ENCODE measurements at places on chromosomes 1 and 21.

DNA sequence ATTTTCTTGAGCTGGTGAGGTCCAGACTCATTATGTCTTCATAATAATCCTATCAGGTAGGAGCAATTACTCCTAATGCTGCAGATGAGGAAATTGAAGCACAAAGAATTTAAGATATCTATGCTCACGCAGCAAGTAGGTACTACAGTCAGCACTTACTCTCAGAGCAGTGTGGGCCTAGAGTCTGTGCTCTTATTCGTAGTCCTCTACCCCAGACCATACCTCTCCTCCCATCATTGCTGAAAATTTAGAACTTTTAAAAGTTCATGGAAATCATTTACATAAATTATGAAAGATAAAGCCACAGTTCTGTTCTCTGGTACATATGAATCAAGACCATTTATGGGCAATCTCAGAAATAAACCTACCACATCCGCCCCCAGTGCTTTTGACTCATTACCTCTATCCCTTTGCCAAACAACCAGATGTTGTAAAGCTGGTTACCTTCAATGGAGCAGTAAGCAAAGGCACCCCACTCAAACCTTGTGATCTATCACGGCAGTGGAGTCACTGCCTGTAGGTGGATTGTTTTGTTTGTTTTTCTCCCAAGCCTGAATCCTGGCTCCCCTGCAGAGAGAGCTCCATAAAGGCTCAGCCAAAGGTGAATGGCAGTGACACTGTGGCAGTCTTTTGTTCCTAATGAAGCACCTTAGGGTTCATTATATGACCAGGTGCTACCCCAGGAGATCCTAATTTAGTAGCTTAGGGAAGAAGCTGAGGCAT, 20.9 kb upstream of the MAN1A2 start:
- no peak for DNase-seq

DNA sequence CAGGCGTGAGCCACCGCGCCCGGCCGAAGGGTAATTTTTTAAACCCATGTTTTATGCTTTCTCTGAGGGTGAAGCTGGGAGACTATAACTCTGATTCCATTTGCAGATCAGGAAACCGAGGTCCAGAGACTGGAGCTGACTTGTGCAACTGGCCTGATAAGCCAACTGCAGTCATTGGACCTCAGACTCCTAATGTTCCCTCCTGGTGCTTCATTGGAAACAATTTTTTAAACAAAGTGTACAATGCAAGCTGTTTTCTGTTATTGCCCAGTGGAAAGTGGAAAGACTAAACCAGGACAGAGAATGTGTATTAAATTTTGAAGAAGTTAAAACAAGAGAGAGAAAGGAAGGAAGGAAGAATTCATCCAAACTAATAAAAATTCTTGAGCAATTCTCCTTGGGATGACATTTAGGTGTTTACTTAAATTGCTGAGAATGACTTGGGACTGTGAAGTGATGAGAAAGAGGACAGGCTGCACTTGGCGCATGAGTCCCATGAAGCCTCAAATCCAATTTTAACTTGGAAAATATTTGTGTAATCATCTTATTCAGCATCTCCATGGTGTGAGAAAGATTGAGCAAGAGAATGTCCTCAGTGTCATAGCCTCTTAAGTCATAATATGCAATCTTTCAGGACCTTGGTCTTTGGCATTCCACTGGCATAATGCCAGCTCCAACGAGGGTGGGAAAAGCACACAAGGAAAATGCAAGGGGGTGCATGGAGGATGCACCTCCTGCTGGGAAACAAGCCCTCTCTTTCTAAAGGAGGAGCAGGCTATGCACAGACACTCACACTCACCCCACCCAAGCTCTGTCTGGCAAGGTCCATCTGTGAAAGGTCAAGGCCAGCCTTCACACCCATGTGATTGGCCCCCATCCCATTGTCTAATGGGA, 342.0 kb downstream of the SIPA1L2 start:
- no peak for DNase-seq

DNA sequence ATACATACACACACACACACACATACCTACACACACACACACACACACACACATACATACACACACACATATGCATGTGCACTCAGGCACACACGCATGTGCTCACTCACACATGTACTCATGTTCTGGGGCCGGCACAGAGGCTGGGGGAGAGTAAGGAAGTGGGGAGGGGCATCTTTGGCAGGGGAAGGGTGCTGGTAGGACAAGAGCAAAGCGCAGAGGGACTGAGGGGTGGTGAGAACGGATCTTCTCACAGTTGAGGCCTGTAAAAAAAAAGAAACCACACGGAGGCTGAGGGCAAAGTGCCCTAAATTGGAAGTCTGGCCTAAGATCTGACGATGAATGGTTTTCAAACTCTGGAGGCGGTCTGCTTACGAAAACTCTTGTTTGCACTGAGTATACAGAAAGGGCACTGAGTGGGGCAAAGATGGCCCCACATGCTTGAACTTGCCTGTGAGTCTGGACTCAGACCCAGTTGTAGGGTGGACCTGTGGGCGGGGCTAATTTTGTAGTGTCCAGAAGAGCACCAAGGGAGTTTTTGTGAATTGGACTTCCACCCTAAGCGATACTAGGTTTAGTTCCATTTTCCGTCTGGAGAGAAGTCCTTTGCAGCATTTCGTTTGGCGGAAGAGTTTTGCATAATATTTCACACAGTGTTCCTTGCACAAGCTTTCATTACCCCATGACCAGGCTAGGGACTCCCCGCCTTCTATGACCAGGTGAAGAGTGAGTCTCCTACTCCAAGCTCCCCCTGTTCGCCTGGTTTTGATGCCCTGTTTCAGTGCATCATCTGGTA, 79.3 kb upstream of the LYST start:
- no peak for DNase-seq

DNA sequence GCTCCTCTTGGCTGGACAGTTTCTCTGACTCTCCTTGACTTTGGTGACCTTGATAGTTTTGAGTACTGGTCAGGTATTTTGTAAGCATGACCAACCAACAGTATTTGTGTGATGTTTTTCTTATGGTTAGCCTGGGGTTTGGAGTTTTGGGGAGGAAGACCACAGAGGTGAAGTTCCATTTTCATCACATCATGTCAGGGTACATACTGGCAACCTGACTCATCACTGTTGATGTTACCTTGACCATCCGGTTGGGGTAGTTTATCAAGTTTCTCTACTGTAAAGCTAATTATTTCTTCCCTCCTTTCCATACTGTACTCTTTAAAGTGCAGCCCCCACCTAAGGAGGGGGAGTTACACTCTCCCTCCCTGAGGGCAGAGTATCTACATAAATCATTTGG, 13.4 kb downstream of the OSCP1 start:
- no peak for DNase-seq

DNA sequence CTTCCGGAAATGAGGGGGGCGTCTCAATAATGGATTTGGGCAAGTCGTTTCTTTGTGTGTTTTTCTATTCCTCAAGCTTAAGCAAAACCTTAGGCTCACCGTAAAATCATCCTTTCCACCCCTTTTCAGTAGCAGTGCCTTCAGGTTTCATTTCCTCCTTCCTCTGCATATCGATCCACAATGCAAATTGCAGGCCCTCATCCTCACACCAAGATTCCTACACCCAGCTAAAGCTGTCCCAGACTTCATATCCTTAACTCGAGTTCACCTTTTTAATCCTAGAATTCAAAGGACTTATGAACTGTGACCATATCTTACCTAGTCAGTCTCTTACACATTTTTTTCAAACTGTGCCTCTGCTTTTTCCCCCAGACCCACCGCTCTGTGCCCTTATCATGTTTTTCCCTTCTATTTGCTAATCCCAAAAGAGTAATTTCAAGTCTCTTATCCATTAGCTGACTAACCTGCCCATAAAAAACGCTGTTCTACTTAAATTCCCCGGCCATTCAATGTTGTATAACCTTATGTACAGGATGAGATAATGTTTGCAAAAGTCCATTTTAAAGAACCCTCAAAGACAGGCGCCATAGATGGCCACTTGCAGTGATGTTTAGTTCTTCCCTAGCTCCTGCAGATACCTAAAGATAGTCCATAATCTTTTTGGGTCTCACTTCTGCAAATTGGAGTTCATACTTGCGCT, 1.5 kb downstream of the AKIRIN1 start:
- no peak for DNase-seq

- DNase-seq, result peak; percentile 64
Observed at GRCh38 chr1:184212649-184213314, 161.3 kb downstream of the TSEN15 start.

- no peak for DNase-seq
Observed at GRCh38 chr1:168106274-168106673, 30.5 kb downstream of the GPR161 start.

GRCh38 chr1:87048237-87048636, 133.8 kb downstream of the HS2ST1 start:
- no peak for DNase-seq

DNA sequence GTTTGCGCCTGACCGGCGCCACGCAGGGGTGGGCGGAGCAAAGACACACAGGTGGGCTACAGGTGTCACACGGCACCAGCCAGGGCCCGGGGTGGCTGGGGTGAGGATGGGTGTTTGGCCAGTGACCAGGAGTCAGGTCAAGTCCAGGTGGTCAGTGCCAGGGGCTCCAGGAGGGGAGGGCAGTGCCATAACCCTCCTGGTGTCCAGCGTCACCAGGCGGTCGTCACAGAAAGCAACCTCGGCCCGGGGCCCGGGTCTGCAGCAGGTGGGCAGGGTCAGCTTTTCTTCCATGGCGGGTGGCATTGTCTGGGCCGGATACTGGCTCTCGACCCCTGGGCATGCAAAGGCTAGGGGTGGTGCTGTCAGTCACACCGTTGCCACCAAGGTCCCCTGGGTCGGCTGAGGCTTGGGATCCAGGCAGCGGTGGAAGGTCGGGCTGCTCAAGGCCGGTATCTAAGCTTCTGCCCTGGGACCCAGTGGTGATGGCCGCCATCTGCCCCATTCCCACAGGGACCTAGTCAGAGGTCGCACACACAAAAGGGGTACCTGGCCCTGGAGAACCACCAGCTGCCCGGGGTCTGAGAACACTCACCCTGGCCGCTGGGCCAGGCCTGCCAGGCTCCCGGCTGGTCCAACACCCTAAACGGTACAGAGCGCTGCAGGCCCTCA, 1.8 kb downstream of the FNDC10 start:
- no peak for DNase-seq

GRCh38 chr1:1021920-1022259, 2.0 kb downstream of the AGRN start:
- DNase-seq, result no peak

DNA sequence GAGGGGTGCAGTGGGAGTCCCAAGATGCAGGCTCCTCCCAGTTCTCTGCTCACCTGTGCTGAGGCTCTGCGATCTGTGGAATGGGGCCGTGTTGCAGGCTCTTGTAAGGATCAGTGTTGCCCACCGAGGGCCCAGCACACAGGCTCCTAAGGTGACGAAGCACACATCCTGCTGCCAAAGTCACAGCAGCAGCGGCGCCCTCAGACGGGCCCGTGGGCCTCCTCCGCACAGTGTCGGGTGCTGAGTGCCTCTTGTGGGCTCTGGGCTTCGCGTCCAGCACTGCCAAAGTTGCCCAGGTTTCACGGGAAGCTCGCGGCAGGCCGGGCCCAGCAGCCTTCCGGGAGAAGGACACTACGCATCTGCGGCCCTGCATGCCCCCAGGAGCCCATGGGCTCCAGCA, 72.1 kb upstream of the ABCG1 start:
- no peak for DNase-seq

- DNase-seq, result no peak
Observed at GRCh38 chr1:183580281-183580682, 10.0 kb downstream of the NCF2 start.

GRCh38 chr1:183597656-183598347, 7.5 kb upstream of the NCF2 start:
- no peak for DNase-seq

DNA sequence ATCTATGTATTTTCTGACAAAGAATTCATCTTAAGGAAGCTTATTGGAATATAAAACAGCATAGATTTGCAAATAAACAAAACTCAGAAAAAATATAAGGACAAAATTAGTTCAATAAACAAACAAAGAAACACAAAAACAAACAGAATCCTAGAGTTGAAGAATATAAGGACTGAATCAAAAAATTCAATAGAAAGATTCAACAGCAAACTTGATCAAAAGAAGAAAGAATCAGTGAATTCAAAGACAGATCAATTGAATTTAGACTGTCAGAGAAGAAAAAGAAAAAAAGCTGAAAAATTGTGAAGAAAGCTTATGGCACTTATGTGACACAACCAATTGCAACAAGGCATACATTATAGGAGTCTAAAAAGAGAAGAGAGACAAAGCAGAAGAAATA, 770.0 kb upstream of the RGS18 start:
- DNase-seq, result no peak

DNA sequence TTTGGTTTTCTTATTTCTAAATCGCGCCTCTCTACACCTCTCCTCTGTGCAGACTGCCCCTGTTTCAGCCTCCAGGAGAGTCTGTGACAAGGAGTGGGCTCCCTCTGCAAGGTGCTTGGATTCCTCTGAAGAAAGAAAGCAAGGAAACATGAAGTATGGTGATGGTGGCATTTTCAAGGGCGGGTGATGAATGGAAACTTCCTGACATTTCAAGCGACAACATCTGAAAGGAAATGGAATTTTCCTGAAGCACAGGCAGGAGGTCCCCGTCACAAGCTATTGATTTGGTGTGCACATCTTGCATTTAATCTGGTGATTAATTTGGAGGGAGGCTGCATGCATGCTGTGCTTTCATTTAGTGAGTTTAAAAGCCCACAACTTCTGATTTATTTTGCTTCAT, 164.6 kb upstream of the FGGY start:
- no peak for DNase-seq

- no peak for DNase-seq
Observed at GRCh38 chr1:54857746-54858561, 29.0 kb downstream of the DHCR24 start.

- no peak for DNase-seq
Observed at GRCh38 chr1:171090604-171091003, at the start of gene FMO3. FMO3 (plus strand) TSS chr1:171090905; CDS start chr1:171092659, 1,754 bp downstream.

GRCh38 chr1:40774266-40774998, 9.2 kb upstream of the KCNQ4 start:
- no peak for DNase-seq

DNA sequence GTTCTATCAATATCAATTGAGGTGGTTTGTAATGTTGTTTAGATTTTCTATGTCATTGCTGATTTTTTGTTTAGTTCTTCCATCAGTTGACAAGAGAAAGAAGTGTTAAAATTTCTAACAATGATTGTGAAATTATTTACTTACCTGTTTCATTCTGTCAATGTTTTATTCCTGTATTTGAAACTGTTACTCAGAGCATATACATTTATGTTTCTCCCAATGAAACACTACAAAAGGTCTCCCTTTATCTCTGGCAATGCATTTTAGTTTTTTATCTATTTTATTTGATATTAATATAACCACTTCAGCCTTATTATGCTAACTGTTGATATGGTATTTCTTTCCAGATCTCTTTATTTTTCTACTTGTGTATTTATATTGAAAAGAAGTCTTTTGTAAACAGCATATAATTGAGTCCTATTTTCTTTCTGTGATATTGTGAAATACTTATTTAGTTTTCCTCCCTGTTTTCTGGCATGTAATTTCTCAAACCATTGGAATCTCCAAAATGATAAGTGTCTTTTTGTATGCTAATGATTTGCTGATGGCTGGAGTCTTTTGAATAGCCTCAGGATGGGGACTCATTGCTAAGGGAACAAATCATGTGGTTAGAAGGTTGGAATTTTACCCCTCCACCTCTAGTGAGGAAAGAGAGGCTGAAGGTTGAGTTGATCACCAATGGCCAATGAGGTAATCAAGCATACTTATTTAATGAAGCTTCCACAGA, 122.0 kb downstream of the ADSS2 start:
- no peak for DNase-seq

GRCh38 chr1:115677182-115677555, 35.4 kb downstream of the VANGL1 start:
- no peak for DNase-seq

GRCh38 chr1:9399510-9400424, 107.1 kb downstream of the SPSB1 start:
- no peak for DNase-seq

- no peak for DNase-seq
Observed at GRCh38 chr1:84991097-84991920, 5.6 kb downstream of the MCOLN2 start.

Data from foreskin melanocyte (primary cell).